ENCODE measurements at places on chromosomes 5 and 9.

- DNase-seq, result no peak
These were observed 86.8 kb downstream of the C9orf152 start for GRCh38 chr9:110121170-110121569.

DNA sequence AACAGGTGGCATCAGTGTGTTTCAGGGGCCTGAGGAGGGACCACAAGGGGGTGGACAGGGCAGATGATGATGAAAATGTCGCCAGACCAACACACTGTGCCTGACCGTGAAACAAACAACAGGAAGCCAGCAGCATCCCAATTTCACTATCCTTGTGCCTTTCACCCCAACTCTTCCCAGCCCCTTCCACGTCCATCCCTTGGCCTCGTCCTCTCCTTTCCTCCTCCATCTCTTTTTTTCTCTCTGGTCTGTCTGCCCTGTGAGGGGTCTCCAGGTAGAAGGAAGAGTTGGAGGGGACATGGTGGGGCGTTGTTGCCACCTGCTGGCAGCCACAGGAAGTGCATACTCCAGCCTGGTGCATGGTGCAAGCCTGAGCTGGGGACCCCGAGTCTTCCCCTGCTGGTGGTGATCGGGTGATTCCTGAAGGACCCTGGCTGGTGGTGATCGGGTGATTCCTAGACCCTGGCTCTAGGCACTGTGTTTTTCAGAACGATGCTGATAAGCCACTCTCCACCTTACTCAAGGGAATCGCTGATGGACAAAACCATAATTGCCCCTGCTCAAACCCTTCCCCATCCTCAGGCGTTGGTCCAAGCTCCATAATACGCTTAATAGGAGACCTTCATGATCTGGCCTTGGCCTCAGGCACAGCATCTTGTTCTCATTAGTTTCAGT lies 21.7 kb upstream of the NSD1 start:
- DNase-seq, result no peak

GRCh38 chr9:79565245-79565644 lies 6.5 kb upstream of the TLE4 start:
- DNase-seq, result no peak

DNA sequence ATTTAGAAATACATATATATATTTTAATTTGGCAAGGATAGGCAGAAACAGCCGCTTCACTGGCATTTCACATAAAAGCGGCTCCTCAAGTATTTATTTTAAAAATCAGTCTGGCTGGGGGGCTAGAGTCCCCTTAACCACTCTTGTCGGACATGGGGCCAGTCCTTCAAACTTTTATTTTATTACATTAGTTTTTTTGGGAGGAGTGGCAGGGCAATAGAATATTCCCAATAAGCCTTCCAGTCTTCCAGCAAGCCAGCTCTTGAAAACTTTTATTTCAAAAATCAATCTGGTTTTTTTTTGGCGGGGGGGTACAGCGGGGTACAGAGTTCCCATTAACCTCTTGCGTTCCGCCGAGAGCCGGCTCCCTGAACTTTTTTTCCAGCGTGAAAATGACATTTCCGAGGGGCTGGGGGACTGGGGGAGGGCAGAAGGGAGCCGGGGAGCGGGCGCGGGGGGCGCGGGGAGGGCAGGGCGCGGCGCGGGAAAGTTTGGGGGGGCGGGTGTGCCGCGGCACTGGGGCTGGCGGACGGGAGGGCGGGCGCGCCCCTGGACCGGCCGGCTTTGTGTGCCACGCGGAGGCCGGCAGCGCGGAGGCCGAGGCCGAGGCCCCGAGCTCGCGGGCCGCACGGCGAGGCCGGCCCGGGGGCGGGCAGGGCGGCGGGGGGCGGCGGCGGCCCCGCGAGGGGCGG lies 504 bp upstream of the ZNF618 start:
- peak; percentile 29 for DNase-seq

GRCh38 chr9:121840838-121841760 lies 189.7 kb downstream of the DAB2IP start:
- DNase-seq, result no peak

All from astrocyte of the spinal cord (primary cell).